Stimulated activated CD8-positive, alpha-beta memory T cell treated with anti-CD3 and anti-CD28 coated beads, Interleukin-12 subunit alpha, Interleukin-12 subunit beta, amount 100 ng/mL, for 1 hour (primary cell): ENCODE measurements at places on chromosomes 11 and 22.

- DNase-seq: no peak
Observed at GRCh38 chr22:48309115-48309705, 1518.5 kb downstream of the BRD1 start.

GRCh38 chr11:22460181-22460580 lies 122.0 kb downstream of the SLC17A6 start:
- no peak for DNase-seq

- DNase-seq: no peak
Observed at GRCh38 chr11:131837562-131837961, 467.1 kb downstream of the NTM start.

DNA sequence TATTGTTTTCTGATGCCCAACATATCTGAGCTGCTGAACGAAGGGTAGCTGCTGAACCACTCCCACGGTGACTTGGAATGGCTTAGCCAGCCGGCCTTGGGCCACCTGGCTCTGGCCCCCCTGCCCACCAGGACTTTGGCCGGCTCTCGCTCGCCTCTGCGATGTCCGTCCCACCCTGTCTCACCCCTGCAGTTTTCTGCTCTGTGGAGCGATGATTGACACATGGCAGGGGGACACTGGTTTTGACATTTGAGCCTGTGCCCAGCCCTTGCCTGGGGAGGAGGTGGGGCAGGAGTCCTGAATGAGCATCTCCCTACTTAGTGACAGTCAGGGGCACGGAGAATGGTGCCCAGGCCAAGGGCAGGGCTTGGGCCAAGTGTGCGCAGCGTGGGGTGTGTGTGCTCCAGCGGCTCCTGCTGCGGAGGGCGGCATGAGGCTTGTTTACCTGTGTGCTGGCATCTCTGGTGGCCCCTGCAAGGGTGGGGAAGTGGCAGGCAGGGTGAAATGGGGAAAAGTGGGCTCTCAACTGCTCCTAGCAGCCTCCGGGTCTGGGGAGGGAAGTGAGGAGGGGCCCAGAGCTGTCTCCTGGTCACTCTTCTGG lies 15.7 kb upstream of the CDKN1C start:
- no peak for DNase-seq

DNA sequence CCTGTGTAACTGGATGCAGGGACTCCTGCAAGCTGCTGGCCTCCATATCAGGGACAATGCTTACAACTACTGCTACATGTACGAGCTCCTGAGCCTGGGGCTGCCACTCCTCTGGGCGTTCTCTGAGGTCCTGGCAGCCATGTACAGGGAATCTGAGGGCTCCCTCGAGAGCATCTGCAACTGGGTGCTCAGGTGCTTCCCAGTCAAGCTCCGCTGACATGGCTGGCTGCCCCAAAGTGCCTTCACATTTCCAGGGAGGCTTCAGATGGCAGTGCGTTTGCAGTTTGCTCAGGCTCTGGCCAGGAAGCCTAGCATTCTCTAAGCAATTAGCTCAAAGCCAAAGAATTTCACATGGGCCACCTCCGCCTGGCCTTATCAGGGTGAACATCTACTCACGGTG lies 117.4 kb upstream of the PARVA start:
- DNase-seq: no peak

GRCh38 chr11:44138980-44139379 lies 43.5 kb downstream of the EXT2 start:
- DNase-seq: no peak

GRCh38 chr11:35629914-35630313 lies 11.7 kb downstream of the FJX1 start:
- DNase-seq: no peak
